CD4-positive, alpha-beta T cell treated with Interleukin-6 for 4 hours (primary cell): ENCODE measurements at places on chromosomes 11 and 22.

GRCh38 chr11:1165256-1166041, 7.7 kb downstream of the MUC5AC start:
- DNase-seq: no peak

- DNase-seq: no peak
These were observed 7.8 kb downstream of the MS4A12 start for GRCh38 chr11:60500276-60500910.

DNA sequence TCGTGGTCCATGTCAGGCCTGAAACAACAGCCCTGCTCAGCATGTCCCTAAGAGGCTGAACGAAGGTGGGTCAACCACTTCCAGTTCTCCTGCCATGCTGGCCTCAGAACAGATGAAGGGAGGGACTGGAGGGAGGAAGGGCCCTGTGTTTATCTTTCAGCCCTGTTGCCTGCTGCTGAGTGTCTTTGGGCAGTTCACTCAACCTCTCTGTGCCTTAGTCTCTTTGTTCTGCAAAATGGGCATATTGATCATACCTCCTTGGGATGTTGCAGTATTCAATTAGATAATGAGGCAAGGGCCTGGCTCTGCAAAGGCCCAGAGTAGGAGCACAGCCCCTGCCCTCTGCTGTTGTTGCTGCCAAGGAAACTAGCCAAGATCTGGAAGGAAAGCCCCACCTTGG, 207.5 kb downstream of the MN1 start:
- no peak for DNase-seq

DNA sequence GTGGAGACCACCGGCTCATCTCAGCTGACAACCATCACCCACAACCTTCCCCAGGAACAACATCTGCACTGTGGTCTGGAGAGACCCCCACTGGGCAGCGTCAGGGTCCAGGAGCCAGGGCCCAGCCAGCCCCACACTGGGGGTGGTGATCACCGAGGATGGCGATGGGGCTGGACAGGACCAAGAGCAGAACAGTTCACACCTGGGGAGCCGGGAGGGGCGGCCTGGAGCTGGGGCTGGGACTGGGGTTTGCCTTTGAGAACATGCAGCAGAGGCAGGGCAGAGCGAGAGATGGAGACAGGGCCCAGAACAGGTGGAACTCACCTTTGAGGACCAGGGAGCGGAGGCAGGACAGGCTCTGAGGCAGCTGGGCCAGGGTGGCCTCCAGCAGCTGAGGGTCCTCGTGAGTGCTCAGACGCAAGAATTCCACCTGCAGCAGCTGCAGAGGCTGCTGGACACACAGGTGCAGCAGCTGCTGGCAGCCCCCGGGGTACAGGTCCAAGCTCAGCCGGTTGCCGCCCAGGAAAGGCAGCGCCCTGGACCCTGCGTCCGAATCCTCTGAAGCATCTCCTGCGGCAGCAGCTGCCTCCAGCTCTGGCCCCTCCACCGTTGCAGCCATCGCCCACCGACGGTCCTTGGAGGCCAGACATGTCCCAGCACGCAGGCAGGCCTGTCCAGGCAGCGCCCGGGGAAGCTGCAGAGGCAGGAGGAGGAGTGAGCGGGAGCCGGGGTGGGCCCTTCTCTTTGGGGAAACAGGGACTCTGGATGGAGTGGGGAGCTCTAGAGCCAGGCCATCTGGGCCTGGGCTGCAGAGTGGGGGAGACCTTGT, 1.0 kb downstream of the PIDD1 start:
- no peak for DNase-seq

DNA sequence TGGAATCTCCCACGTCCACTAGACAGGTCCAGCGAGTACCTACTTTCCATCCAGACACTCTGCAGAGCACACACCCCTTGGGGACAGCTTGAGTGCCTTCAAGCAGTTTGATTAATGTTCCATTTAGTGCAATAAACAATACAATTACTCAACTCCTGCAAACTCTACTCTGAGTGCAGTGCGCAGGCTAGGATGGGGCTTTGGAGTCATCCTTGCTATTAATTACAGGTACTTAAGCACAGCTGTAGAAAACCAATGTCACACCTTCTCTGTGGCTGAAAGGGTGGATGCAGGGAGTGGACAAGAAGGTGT, 82.6 kb downstream of the MN1 start:
- DNase-seq: no peak

DNA sequence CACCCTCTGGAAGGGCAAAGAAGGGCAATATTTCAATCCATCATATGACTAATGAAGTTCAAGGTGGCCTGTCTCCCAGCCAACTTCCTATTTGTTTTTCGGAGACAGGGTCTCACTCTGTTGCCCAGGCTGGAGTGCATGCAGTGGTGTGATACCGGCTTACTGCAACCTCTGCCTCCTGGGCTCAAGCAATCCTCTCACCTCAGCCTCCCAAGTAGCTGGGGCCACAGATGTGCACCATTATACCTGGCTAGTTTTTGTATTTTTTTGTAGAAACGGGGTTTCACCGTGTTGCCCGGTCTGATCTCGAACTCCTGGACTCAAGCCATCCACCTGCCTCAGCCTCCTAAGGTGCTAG, 13.4 kb downstream of the ABTB2 start:
- no peak for DNase-seq

- no peak for DNase-seq
These were observed 550.9 kb upstream of the CCDC90B start for GRCh38 chr11:83836883-83837654.

DNA sequence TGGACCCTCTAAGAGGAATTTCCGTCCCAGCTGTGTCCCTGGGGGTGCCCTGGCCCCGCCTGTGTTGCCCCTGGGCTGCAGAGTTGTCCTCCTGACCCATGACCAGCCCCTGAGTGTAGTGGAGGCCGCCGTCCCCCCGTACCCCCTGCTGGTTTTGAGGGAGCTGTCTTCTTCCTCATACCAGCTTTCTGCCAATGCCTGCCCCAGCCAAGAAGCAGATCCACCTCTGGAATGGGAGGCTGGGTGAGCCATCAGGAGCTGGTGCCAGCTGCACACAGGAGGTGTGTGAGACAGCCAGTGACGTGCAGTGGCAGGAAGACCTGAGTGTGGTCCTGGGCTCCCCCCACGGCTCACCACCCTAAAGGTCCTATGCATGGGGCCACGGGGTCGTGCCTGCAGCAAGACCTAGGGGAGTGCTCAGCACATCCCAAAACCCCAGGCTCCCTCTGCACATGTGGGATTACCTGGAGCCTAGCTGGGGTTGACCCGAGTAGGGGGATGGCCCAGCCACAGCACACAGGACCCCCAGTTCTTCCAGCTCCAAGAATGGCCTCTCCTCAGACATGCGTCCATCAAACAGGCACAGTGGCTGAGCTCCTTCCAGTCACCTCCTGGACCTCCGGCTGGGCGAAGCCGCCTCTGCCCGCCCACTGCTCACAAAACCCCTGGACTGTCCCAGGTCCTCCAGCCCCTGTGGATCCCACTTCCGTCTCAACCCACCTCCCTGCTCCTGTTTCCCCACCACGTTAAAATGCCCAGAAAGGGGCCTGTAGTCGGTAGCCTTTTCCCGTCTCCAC, 647.6 kb downstream of the BRD1 start:
- no peak for DNase-seq

DNA sequence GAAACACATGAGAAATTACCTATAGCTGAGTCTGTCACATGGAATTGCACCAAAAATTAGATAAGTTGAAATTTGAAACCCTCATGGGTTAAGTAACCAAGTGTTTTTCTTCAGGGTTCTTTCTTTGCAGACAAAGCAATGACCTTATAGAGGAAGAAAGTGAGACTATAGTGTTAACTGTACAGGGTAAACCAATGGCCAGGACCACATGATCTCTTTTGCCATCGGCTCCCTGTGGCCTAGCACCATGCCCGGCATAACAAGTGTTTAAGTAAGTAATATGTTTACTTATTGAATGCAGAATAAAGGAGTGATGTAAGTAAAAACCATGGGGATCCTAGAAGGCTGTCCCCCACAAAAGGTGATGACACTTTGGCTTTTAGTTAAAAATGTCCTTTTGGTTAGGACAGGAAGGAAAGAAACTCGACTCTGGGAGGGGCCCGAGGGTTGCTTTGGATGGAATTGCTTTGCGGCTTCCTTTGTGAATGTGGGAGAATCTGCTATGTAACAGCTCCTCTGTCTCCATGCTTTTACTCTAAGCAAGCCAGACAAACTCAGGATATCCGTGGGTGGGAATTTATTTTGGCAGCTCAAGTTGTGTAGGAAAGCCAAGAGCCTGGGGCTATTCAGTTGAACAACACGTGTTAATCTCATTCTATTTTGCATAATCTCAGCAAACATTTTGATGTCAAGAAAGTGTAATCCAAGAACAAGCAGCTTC, 454.7 kb downstream of the INSC start:
- DNase-seq: no peak
